ENCODE measurements at places on chromosomes 7 and 10. TPM values are rescaled to one million over a fixed set of nuclear protein-coding genes. Genes with fewer than 3 reads are reported as not detected.

C10orf53 gene
- total RNA-seq: not detected

CTAGE6 gene
- total RNA-seq: not detected

GBX1 gene
- not detected for total RNA-seq

PRSS37 gene
- total RNA-seq: not detected

RPEL1 gene
- total RNA-seq: not detected

AKR1E2 gene
- total RNA-seq: 4.2 TPM

PRDX3 gene
- total RNA-seq: 168 TPM

PNLIP gene
- total RNA-seq: not detected

ZP3 gene
- total RNA-seq: 2.5 TPM

CLDN4 gene
- 1.7 TPM for total RNA-seq

MYOZ1 gene
- total RNA-seq: 0.15 TPM

FFAR4 gene
- not detected for total RNA-seq

PLEKHA1 gene
- 9.8 TPM for total RNA-seq

PDGFA gene
- 6.1 TPM for total RNA-seq

PKD2L1 gene
- not detected for total RNA-seq

WEE2 gene
- total RNA-seq: not detected

FAM25G gene
- total RNA-seq: not detected

SPACDR gene
- total RNA-seq: 2.7 TPM

MYOF gene
- 138 TPM for total RNA-seq

ACTA2 gene
- total RNA-seq: 69.9 TPM

TMEM26 gene
- 0.89 TPM for total RNA-seq

HACD1 gene
- total RNA-seq: 16.6 TPM

GJD4 gene
- total RNA-seq: not detected

MCM10 gene
- 14.6 TPM for total RNA-seq

SFTPD gene
- total RNA-seq: under 0.01 TPM

CD36 gene
- total RNA-seq: 0.15 TPM

NUTM2E gene
- total RNA-seq: not detected

AASS gene
- total RNA-seq: 12.9 TPM

AZGP1 gene
- under 0.01 TPM for total RNA-seq

LIPN gene
- not detected for total RNA-seq

PKD1L1 gene
- total RNA-seq: under 0.01 TPM

SPDYE2 gene
- total RNA-seq: not detected

ALOX5 gene
- total RNA-seq: not detected

ZNF804B gene
- not detected for total RNA-seq

FAM241B gene
- 0.45 TPM for total RNA-seq

GSTO2 gene
- 7.6 TPM for total RNA-seq

TAS2R41 gene
- not detected for total RNA-seq
